AG04449 (cell line): ENCODE measurements at places on chromosomes 2 and 18.
A peak's percentile ranks its signal among the peaks of the same experiment; 100 is the strongest.

DNA sequence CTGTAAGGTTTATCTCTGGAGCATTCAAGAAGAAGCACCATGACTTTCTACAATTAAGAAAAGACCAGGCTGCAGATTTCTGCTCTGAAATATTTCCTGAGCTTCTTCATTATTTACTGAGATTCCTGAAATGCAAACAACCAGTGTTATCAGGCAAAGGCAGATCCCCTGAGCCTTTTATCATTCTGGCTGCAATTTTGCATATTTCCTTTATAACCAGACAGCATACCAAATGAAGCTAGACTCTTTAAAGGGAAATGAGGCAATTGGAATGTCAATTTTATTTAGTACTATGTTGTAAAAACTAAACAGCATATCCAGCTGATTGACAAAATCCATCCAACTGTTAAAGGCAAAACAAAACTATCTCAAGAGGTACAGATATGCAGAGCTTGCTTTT, 372.5 kb downstream of the RIT2 start:
- no peak for DNase-seq

GRCh38 chr2:42047488-42048298, at the start of gene PKDCC:
TSS of gene PKDCC (plus strand) at chr2:42048021. CDS start at chr2:42048200, 179 bp downstream.
- no peak for DNase-seq

- DNase-seq, result no peak
These were observed 248.8 kb downstream of the ACKR3 start for GRCh38 chr2:236818281-236819045.

DNA sequence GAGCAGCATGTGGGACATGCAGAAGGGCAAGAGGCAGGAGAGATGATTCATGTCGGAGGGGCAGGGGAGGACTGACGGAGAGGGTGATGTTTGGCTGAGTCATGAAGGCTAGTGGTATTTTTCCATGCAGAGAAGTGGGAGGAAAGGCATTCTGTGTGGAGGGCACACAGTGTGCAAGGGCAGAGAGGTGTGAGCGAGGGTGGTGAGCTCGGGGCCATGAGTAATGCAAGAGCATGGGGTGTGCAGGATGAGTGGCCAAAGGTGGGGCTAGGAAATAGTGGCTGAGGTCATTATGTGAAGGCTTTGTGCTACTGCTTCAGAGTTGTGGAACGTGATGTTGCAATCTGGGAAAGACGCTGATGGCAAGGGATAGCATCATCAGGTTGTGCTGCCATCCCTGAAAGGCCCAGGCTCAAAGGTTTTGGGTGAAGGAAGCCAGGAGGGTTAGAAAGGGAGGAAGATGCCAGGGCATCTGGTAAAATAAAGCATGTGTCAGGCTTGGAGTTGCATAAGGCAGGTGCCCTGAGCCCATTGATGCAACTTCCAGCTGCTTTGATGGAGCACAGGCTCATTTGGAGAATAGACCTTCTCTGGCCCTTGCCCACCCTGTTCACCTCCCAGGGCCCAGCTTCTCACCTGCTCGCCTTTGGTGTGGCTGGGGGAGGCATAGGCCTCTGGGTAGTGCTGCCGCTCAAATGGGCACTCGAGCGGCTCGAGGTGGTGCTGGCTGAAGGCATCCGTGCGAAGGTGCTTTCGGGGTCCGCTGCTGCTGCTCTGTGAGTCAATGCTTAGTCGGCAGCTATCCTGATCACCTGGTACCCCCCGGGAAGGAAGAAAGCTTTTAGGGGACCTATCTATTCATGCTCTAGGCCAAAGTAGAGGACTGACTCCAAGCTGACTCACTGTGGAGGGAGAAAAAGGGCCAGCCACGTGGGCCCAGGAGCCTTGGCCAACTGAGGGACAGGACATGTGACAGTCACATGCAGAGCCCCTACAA, 37.5 kb downstream of the PAX8 start:
- DNase-seq, result peak; percentile 95

- no peak for DNase-seq
These were observed 223.4 kb downstream of the NCKAP5 start for GRCh38 chr2:133344849-133345248.

DNA sequence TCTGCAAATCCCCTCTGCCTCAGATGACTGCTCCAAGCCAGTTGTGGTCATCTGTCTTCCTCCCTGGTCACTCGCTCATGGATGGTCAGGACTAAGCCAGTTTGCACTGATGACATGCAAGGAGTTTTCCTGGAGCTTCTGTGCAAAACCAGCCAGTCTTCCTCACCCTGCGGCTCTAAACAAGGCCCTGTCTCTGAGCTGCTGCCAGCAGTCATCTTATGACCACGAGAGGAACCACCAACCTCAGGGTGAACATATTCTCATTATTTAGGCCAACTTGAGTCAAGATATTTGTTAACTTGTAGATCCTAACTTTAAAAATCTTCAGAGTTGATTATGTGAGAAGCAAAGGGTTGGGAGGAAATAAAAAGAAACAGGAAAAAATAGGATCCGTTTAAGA, 119.9 kb upstream of the CAB39 start:
- DNase-seq, result no peak

DNA sequence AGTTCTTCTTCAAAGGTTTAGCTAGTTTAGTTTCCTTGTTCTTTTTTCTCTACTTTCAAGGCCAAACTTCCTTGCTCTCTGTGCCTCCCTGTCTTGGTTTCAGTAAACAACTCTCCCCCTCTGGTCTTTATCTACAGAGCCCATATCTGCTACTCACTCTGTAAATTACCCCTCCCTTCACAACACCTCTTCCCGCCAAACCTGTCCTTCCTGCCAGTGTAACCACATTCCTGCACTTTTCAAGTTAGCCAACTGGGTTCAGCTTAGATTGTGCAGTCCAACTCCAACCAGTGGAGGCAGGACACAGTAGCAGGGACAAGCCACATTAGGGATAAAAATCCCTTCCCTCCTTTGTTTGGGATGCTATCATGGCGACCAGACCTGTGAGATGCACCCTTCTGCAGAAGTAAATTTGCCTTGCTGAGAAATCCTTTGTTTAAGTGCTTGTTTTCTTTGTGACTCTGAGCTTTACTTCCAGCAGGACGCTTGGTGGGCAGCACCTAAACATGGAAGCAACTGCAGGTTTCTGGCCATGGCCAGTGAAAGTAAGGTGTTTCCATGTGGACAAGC, 706.0 kb downstream of the KCNJ3 start:
- DNase-seq, result no peak

GRCh38 chr2:206031162-206031784, 54.7 kb downstream of the INO80D start:
- DNase-seq, result no peak

DNA sequence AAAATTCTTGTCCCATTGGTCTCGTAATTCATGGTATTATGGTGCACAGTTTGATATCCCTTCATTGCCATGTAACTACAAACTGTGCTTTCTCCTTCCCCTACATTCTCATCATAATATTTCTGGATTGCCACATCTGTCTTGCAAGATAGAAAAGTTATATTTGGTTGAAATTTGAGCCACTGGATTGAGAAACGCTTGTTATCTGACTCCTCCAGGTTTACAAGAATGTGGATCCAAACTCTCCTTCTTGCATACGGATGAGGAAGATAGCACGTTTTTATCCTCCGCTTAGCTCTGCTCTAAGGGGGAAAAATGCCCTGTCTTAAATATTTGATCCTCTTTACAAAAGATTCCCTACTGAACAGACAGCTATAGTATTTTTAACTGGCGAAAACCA, 438.2 kb downstream of the TSN start:
- DNase-seq, result no peak

DNA sequence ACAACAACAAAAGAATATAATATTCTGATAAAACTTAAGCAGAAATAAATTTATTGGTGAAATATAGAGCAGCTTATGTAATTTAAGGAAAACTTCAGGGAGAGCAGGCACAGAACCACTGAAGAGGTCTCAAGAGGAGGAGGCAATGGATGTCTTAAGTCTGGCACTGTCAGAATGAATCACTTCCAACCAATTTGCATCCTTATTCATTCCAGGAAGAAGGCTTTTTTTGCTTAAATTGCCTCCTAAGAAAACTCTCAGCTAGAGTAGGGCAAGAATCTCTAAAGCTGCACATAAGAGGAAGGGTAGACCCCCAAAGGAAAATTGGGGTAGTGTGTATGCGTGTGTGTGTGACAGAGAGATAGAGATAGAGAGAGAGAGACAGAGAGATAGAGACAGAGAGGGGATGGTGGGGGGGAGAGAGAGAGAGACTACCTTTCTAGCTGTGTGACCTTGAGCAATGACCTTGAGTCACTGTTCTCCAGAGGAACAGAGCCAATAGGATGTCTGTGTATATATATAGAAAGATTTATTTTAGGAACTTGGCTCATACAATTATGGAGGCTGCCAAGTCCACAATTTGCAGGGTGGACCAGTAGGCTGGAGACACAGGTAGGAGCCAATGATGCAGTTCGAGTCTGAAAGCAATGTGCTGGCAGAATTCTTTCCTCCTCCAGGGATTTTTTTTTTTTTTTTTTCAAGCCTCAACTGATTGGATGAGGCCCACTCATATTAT, 96.4 kb upstream of the LINC00305 start:
- DNase-seq, result no peak

DNA sequence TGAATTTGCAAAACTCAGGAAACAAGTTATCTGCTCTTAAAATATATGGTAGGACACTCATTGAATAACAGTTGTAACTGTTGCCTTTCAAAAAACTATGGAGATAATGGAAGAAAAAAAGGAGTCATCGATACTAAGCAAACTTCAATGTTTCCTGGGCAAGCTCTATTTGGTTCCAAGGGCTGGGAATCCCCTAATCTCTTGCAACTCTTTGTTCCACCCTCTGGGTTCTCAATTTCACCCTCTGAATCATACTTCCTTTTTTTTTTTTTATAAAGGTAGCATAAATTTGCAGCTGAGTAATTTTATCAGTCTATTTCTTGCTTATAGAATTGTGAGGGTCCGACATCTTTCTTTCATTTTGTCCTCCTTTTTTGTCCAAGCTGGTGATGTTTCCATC, 36.7 kb downstream of the SLC9A4 start:
- no peak for DNase-seq

DNA sequence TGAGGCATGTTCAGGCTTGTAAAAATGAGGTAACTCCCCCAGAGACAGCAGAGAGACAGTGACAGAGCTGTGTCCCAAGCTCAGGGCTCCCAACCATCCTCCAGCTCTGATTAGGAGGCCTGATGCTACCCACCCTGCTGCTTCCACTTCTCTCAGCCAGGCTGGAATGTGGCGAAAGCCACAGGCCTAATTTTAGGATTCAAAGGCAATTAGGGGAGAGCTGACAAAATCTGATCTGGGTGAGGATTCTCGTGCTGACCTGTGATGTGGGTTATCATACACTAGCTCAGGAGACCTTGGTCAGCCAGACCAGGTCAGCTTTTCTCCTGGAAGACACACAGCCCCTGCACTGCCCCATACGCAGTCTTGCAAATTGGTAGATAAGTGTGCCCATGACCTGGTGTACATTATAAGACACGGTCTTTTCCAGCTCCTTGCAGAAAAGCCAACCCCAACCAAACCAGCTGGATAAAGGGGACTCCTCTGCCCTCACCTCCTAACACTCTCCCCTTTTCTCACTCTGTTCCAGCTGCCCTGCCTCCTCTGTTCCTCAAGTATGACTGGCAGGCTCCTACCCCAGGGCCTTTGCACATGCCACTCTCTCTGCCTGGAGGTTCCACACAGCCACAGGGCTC, 225.9 kb downstream of the MGAT5 start:
- DNase-seq, result no peak

DNA sequence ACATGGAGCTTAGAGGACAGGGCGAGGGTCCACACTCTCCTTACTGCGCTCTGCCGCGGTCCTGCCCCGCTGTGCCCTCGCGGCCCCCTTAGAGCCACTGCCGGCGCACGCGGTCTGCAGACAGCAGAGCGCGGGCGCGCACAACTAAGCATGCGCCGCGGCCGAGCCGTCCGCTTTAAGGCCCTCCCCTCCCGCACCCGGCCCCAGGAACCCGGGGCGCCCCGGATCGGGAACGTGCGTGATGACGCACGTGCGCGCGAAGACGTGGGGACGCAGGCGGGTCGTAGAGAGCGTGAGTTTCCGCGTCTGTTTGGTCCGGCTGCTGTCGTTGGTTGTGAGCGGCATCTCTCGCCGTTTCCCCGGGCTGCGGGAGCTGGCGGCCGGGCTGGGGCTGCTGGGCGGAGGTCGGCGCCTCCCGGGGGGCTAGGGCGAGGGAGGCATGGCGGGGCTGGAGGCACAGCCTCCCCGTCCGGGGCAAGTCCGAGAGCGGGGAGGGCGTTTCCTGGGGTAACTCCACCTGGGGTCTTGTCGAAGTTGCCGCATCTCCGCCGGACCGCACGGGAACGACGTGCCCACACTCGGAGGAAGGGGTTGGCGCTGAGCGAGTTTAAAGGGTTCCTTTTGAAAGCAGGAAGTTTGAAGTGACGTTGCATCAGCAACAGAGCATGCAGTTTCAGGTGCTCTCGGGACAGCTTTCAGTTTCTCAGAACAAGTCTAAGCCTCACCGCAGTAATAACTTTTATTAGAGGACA, at the start of gene RHBDD1:
RHBDD1 (plus strand) TSS at position 259 of the 752 bp plus-strand sequence. CDS start 28,640 bp downstream, outside the sequence.
- peak; percentile 64 for DNase-seq

- DNase-seq, result no peak
These were observed 75.6 kb downstream of the NCOA1 start for GRCh38 chr2:24566630-24567029.

DNA sequence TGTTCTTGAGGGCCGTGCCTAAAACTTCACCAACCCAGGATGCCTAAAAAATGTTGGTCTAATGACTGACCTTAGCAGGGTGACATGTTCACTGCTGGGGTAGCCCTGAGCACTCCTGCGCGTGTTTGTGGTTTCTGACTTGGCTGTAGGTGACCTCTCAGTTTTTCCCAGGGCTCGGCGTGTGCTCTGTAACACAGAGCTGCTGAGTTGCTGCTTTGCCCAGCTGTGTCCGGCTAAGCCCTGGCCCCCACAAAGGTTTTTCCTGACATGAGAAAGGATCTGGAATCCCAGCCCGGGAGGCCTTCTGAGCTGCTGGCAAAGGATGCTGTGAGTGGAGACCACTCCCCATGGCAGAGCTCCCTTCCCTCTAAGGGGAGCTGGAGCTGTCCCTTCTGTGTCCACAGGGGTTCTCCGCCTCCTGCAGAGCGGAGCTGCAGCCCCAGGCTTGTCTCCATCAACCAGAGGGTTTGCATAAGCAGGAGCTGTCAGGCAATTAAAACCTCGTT, 52.7 kb downstream of the CRIM1 start:
- no peak for DNase-seq

- no peak for DNase-seq
These were observed 214.2 kb downstream of the CALCRL start for GRCh38 chr2:187233811-187234210.

- no peak for DNase-seq
These were observed 335.0 kb upstream of the ID2 start for GRCh38 chr2:8346706-8347430.
